Fibroblast of lung (primary cell): ENCODE measurements at places on chromosomes 16 and 17.

GRCh38 chr16:51355195-51355594 lies 204.1 kb upstream of the SALL1 start:
- DNase-seq = no peak

DNA sequence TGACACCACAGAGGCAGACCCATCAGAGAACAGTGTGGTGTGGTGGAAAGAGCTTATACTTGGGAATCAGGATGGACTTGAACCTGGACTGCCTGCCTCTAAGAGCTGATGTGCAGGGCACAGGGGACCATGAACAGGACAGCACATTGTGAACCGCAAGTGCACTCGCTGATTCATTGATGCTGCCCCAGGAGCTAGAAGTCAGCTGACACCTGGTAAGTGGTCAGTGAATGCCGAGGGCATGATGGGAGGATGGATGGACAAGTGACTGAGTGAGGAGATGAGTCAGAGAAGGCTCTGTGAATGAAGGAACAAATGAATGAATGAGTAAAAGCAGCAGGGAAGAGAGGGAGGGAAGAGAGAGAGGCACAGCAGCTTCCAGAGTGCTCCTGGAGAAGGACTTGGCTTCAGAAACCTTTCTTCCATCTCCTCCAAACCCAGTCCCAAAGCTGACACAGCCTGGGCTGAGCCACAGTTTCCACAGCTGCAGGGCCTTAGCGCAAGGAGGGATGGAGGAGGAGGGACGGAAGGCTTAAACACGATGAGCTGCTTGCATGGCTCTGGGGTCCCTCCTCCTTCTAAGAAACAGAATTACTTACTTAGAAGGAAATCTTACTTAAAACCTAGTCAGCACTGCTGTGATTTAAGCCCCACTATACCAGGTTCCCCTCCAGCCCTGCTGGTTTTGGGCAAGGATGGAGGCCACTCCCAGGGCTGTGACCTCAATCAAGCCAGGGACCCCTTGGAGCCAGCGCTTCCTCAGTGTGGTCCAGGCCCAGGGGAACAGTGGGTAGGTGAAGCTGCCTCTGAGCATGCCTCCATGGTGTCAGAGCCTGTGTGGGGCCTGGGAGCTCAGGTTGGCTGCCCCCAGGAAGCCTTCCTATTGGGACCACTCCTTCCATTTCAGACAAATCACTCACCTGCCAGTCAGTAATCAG lies 184.6 kb downstream of the TMEM132E start:
- DNase-seq = no peak

GRCh38 chr16:3490911-3491629 lies 4.2 kb downstream of the C16orf90 start:
- no peak for DNase-seq

DNA sequence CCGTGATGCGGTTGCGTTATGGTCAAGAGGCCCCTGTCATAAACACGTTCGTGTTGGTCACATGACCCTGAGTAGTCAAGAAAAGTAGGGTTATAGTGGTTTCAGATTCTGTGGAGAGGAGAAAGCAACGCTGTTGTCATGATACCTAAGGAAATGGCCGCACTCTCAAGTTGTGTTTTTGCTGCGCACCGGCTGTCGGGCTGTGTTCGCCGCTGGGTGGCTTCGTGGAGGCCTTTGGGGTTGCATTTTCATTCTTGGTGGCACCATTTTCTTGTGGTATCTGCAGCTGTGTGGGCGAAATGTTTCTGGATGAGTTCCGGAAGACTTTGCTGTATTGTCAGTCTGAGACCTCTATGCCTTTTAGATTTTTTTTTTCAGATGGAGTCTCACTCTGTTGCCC lies 35.0 kb downstream of the DEF8 start:
- DNase-seq = no peak

- no peak for DNase-seq
Observed at GRCh38 chr17:8140065-8141029, 11.9 kb downstream of the PER1 start.

DNA sequence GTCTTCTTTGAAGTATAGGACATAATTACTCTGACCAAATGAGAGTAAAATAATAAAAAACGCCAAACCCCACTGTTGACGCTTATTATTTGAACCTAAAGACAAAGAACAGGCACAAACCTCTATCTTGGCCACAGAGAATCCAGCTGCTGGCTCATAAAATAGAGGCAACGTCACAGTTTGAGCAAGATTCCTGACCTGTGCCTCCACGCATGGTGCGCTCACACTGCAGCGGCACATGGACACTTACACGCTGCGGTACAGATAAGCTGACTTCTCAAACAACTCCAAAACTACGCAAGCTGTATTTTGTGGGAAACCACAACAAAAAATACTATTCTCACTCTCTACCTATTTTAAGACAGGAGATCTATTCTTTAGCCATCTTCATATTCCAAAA lies 38.8 kb upstream of the TRAP1 start:
- no peak for DNase-seq

- DNase-seq = no peak
Observed at GRCh38 chr17:1868090-1868489, 38.3 kb downstream of the RPA1 start.

DNA sequence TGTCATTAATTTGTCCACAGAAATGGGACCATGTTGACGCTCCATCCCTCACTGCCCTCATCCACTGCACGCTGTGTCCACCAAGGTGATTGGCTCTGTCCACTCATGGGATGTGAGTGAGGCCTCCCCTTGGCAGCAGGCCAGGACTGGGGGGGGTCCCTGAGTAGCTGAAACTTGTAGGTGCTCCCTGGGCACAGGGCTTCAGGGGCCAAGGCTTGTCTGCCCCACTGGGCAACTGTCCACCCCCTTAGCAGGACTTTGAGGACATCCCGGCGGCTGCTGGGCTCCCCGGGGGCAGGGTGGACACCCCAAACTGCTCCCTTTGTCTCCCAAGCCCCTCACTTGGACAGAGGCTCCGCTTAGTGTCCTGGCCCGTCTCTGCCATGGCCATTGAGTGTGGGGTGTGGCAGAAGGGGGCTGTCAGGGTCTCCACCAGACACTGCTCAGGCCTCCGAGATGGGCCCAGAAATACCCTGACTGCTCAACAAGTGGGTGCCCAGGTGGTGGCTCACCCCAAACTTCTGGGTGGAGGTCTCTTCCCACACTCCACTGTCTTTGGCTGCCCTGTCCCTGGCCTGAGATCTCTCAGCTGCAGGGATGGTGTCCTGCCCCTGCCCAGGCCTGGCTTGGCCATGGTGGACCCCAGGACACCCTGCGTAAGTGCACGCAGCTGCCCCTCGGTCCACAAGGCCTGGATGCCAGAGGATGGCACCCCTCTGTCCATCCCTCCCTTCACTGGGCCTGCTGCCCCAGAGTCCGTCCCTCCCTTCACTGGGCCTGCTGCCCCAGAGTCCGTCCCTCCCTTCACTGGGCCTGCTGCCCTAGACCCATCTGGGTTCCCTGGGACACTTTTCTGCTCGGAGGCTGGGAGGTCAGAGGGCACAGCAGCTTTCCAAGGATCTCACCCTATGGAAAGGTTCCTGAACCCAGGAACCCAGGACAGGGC lies 2.9 kb upstream of the RAB40C start:
- peak; percentile 42 for DNase-seq

GRCh38 chr16:81292936-81293335 lies 21.8 kb upstream of the GAN start:
- DNase-seq = peak; percentile 56

DNA sequence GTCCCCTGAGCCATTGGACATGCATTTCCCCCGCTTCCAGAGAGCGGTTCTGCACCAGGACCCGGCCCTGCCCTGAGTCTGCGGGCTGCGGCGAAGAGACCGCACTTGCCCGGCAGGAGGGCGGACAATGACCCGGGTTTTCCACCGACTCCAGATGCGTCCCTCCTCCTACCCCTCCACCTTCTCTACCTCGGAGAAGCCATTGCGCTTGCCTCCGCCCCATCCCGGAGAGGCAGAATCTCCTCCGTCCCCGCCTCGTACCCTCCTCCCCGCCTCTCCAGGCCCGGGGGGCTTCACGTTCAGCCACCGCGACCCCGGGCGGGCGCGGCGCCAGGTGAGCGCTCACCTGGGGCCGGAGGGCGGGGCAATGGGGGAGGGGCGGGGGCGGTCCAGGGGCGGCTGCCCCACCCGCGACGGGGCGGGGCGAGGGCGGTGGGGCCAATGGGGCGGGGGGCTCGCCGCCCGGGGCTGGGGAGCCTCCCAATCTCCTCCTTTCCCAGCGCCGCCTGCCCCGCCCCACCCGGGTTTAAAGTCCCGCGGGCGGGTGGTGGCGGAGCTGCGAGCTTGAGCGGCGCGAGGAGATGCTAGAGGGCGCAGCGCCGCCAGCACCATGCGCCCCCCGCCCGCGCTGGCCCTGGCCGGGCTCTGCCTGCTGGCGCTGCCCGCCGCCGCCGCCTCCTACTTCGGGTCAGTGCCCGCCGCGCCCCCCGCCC lies at the start of gene WNT9B:
WNT9B (plus strand) TSS at position 555 of the 713 bp plus-strand sequence; CDS start at position 611, 56 bp downstream.
- no peak for DNase-seq

DNA sequence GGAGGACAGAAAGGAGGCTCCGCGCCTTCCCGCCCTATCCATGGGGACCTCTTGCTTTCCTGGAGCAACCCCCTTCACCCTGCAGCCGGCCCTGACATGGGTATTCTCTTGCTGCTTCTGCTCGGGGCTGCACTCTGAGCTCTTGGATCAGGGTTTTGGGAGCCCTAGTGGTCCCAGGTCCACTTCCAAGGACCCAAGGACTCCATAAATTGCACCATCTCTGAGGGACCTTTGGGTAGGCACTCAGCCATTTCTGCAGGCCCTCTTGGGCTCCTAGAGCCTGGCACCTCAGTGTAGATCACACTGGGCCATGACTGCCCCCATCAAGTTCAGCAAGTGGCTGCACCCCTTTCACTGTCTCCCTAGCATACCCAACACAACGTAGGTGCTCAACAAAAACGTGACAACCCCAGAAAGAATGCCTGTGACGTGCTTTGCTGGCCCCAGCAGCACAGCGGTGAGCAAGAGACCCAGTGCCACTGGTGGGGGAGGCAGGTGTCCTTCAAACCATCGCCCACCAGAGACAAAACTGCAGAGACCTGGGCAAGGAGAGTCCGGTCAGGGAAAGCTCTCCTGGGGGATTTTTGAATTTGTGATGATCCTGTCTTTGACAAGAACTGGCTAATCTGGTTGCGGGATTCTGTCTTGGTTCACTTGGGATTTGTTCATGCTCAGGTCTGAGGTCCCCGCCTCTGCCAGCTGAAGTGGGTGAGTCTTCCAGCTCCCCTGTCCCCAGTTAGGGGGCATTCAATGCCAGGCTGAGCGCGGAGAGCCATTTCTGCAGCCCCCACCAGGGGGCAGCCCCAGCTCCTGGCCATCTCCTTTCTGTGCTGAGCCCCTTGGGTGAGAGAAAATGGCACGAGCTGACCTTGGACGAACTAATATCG lies 2.5 kb upstream of the RAB11FIP4 start:
- peak; percentile 8 for DNase-seq
